ENCODE measurements at places on chromosomes 11 and 22. TPM values are rescaled to one million over a fixed set of nuclear protein-coding genes. Genes with fewer than 3 reads are reported as not detected.

PEX16 gene
- polyA plus RNA-seq = 12.8 TPM

JAML gene
- polyA plus RNA-seq = 8.4 TPM

MMP8 gene
- 0.22 TPM for polyA plus RNA-seq

- DNase-seq = no peak
These were observed 15.0 kb upstream of the EHD1 start for GRCh38 chr11:64893194-64894069.

DNA sequence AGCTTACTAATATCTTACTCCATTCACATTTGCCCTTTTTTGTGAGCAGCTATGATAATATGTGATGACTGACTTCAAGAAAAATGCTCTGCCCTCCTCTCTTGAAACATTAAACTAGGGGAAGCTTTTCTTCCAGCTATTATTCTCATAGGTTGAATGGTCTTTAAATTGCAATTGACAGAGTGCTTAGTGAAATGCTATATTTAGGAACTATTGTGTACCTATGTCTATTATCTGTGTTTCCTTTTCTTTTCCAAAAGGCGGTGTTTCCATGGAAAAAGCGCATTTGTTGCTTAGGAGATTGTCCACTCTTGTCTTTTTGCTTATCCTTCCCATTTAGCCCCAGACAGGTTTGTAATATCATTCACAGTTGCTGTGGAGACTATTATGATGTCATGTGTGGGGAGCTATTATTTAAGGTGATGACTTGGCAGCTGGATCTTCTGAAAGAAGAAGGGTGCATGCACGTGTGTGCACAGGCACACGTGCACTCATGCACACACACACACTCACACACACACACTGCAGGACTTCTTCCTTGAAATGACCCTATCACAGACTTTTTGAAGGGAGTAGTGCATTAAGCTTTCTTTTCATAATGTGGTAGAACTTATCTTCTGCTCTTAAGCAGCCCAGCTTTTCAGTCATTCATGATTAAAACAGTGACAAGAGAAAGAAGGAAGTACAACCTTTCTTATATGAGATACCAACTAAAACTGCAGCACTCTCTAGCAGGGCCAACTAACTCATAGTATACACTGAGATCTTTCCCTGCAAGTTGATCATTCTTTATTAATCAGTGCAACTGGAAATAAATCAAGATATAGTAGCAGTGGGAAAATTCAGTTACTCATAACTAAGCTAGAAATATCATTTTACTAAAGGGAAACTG lies 340.8 kb upstream of the MTNR1B start:
- DNase-seq = no peak

DNA sequence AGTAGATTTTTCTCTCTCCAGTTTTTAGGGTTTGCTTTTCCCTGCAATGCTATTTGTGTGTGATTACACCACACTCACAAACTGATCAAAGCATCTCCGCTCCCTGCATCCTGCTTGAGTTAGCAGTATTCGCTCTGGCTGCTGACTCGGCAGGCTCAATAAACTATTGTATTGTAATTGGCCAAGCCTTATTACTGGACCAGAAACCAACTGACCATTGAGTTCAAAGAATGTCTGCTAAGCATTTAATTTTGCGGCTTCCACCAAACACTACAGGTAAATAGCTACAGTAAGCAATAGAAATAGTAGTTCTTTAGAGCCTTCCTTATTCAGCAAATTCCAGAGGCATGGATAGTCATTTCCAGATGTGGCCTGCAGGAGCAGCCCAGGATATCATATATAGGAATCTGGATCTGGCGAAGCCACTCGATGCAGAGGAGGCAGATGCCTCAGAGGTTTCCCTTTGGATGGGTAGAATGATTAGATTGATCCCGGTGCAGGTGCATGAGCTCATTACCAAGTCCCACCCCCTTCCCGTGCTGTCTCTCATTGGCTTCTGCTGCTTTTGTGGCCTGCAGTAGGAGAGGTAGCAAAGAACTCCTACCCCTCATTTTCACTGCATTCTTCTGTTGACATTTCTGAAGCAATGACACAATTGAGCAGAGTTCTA lies 77.3 kb downstream of the COMMD9 start:
- no peak for DNase-seq

Data from right lung (tissue), 10 donors.